ENCODE measurements at places on chromosomes 5 and 9.

DNA sequence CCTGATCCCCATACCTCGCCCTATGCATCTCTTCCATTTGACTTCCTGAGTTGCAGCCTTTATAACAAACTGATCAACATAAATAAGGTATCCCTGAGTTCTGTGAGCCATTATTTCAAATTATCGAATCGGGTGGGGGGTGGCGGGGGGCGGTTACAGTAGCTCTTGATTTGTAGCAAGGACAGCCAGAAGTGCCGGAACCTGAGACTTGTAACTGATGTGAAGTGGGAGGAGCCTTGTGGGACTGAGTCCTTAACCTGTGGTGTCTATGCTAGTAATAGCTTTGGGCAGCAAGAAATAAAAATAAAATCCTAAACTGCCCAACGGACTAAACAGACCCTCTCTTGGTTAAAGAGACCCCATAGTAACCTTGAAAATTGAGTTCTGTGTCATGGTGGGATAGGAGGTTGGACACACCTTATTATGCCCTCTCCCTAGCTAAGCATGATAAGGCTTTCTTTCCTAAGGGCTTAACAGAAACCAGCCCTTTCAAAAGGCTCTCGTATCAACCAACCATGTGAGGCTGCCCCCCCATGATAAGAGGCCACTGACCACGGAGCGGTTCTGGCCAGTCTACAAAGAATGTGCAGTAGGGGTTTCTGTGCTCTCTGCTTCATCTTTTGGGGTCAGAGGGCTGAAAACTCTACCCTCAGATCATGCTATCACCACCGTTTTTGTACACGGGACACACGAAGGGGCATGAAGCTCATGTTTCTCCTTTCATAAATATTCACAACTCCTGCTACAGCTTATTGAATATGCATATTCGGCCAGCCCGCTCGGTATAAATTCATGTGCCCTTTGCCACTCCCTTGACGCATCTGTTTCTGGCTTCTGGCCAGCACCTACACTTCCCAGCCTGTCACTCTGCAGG, 39.5 kb upstream of the IQGAP2 start:
- no peak for DNase-seq

DNA sequence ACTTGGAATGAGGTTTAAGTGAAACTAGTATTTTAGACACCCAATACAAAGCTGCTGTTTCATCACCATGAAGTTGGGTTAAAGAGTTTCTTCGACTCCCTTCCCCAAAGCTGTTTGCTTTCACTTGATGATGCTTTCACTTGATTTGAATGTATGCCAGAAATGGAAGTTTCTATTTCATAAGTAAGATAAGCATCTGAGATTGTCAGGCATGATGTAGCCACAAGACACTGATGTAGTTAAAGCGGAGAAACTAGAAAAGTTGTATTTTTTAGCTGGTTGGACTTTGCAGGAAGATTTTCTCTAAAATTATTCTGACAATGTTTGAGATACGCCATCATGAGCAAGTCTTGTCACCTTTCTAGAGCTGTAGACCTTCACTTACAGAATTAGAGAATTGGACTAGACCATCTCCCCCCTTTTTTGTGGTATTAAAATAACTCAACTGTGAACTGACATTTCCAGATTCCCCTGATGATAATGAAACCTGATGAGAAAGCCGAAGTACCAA, 20.0 kb downstream of the MOCS2 start:
- no peak for DNase-seq

DNA sequence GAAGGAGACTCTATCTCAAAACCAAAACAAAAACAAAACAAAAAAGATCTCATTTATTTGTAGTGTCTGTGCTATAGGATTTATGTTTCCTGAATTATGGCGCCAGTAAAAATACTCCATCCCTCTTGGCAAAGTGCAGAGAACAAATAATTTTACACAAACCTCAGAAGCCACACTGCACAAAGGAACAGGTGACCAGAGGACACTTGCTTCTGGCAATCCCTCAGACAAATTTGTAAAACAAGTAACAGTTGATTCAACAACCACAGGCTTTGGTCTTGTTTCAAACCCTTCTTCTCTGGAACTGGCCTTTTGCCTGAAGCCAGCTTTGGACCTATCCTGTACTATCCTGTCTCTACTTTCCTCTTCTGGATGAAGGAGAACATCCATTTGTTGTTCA, 502.1 kb downstream of the DMAC1 start:
- no peak for DNase-seq

DNA sequence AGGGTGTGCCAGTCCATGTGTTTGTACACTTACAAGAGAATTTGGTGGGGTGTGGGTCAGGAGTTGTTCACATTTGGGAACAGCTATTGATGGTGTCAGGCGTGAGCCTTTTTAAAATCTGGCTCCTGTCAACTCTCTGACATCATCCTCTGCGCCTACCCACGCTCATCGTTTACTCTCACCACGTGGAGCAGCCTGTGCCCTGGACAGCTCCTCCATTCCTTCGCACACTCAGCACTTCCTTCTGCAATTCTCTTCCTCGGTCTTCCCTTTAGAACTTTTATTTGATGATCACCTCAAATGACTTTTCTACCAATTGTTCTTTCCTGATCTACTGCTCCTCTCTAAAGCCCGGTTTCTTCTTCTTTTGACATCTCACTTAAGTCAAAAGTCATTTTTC, 42.1 kb upstream of the GNAQ start:
- no peak for DNase-seq

GRCh38 chr9:128101231-128101661, 26.3 kb downstream of the PTGES2 start:
- no peak for DNase-seq

GRCh38 chr9:129812385-129812784, 9.4 kb downstream of the TOR1B start:
- DNase-seq = no peak

DNA sequence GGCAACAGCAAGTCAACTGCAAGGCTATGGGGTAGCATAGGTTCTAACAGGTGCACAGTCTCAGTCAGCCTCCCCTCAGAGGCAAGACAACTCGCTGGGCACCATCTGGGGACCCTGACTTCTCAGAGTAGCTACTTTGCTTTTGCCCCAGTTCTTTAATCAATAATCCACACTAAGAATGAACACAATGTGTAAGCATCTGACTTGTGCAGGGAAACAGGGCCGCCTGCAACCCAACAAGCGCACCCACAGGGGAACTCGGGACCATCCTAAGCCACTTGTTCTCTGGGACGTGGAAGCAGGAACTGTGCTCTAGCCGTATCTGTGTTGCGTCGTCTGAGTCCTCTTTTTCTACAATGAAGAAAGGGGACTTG, 1.9 kb downstream of the MOB3B start:
- DNase-seq = no peak

DNA sequence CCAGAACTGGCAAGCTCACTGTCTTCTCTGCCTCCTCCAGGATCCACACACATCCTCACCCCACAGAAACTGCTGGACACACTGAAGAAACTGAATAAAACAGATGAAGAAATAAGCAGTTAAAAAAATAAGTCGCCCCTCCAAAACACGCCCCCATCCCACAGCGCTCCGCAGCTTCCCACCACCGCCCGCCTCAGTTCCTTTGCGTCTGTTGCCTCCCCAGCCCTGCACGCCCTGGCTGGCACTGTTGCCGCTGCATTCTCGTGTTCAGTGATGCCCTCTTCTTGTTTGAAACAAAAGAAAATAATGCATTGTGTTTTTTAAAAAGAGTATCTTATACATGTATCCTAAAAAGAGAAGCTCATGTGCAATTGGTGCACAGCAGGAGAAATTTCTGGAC, 16.1 kb upstream of the CFAP157 start:
- DNase-seq = no peak

DNA sequence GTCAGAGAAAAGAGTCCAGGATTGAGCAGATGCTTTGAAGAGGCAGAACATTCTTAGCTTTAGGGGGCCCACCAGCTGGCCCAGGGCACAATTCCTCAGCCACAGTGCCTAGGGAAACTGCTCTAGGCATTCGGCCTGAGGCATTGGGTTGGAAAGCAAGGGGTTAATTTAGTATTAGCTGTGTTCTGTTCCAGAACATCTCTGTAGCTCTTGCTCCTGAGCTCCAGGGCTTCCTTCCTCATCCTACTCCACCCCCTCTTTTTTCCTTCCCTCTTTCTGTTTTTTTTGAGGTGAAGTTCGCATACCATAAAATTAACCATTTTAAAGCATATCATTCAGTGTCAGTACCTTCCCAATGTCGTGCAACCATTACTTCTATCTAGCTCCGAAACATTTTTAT, 74.5 kb upstream of the PANK3 start:
- DNase-seq = no peak

DNA sequence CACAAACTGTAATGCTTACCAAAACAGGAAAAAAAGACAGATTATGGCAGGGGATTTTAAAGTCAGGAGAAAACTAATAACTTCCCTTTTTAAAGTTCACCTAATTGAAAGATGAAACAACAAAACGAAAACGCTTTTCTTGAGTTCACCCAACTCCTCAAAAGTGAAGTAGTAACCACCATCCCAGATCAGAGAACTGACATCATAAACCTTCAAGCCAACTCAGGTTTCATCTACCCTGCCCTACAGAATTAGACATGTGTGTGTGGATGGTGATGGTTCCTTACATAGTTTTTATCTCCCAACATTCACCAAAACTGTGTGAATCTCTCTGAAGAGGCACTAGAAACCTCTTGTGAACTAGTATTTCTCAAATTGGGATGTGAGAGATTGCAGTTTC, 195.2 kb upstream of the PTGER4 start:
- no peak for DNase-seq

DNA sequence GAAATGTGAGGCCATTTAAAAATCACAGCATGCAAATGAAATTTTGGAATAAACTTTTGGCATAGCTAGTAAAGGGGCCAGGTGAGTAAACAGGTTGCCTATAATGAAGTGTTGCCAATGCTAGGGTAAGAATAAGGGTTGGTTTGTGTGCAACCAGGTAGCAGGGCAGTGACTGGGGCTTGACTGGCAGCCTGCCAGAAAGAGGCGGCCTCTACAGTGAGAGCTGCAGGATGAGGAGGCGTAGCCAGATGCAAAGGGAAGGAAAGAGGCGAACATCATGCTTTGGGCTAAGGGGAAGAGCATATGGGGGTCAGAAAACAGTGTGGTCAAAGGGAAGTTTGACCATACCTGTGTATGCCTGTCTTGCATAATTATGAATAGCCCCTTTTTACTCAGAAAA, 70.6 kb downstream of the MAST4 start:
- no peak for DNase-seq

- no peak for DNase-seq
These were observed 49.6 kb upstream of the ADRB2 start for GRCh38 chr5:148776780-148777179.

DNA sequence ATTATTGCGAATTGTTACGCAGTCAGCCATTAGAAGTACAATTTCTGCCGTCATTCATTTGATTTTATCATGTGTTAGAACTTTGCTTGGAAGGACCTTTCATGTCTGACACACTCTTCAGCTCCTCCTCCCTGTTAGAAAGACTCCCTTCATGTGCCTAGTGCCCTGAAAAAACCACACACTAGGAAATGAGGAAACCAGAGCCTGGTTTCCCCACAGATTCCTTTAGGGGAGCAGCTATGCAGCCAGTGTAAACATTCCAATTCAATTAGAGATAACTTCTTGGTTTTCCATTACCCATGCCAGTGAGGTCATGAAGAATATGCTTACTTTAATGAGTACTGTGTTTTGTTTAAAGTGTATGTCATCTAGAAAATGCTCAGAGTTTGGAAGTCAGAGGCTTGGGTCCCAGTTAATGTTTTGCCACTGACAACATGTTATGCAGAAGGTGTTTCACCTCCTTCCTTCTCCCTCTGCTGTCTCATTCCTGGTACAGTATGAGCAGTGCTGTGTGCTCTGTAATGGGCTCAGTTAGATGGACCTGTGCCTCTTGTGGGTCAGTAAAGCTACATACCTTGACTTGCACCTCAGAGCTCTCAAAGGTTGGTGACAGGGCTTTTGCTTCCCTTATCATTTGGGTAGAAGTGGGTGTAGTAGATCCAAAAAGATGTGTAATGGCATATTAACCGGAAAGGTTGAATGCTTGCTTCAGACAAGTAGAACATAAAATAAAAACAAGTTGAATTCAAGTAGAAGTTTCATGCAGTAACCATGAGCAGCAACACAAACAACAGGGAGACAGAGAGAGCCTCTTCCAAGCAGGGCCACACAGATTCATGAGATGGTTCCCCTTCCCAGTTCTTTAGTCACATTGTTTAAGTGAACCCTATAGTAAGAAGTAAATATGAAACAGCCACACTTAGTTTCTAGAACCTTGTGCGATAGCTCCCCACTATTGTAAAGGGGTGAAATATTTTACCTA, 52.6 kb upstream of the TNFAIP8 start:
- DNase-seq = peak; percentile 37

GRCh38 chr5:81265101-81265500, 32.0 kb downstream of the CKMT2 start:
- no peak for DNase-seq

GRCh38 chr9:133370685-133371084, 5.2 kb downstream of the SURF4 start:
- no peak for DNase-seq
